ENCODE measurements at places on chromosomes 5 and 9. TPM values are rescaled to one million over a fixed set of nuclear protein-coding genes. Genes with fewer than 3 reads are reported as not detected.

Gene PRRT1B
- total RNA-seq, result not detected

Gene CCDC152
- 11.2 TPM for total RNA-seq

Gene NR2F1-AS1
- 1.8 TPM for total RNA-seq

Gene NMUR2
- total RNA-seq, result not detected

Gene GABRG2
- total RNA-seq, result not detected

Gene HACD4
- total RNA-seq, result 0.26 TPM

Gene SLC1A3
- 28.9 TPM for total RNA-seq
